ENCODE measurements at places on chromosomes 4 and X. TPM values are rescaled to one million over a fixed set of nuclear protein-coding genes. Genes with fewer than 3 reads are reported as not detected.

Gene BEX2
- 0.29 TPM for total RNA-seq

Gene FAM47B
- not detected for total RNA-seq

Gene GAB3
- total RNA-seq: 4.7 TPM

Gene SPANXN5
- not detected for total RNA-seq

Gene NUDT11
- total RNA-seq: 9.0 TPM

Gene CDKN2AIP
- 18.6 TPM for total RNA-seq

Gene SHROOM3
- total RNA-seq: 10.2 TPM

Gene AADAT
- 0.93 TPM for total RNA-seq

Gene STK32B
- 21.3 TPM for total RNA-seq

Gene FAM90A26
- not detected for total RNA-seq

Gene PABPC4L
- total RNA-seq: 0.65 TPM

Gene PRRG3
- total RNA-seq: not detected

Gene PSAPL1
- total RNA-seq: not detected

Gene NXF2B
- not detected for total RNA-seq

Gene ATOH1
- not detected for total RNA-seq

Gene CT45A5
- total RNA-seq: not detected

Gene TMEM150C
- total RNA-seq: 3.1 TPM
